ENCODE measurements at places on chromosomes 2 and 18.

DNA sequence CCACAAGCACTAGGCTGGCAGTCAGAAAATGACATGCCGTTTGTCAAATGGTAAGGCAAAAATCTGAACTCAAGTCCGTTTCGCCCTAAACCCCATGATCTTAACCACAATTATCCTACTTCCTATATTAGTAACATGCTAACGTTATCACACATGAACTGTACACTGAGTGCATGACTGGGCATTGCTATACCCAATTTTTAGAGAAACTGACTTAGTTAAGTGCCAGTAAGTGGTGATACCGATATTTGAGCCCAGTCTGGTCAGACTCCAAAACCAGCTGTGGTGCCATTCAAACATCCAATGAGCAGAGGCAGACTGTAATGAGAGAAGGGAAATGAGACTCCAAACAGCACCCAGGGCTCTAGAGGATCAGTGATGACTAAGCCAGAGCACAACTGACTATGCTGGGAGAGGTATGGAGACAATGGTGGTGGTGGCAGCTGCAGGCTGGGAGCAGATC lies 311.7 kb upstream of the PKDCC start:
- no peak for DNase-seq

GRCh38 chr2:75047992-75048625 lies 89.7 kb downstream of the POLE4 start:
- DNase-seq = no peak

GRCh38 chr2:101355401-101356054 lies 31.8 kb downstream of the CREG2 start:
- no peak for DNase-seq

- DNase-seq = no peak
These were observed 53.7 kb upstream of the PARD3B start for GRCh38 chr2:204491528-204491927.

DNA sequence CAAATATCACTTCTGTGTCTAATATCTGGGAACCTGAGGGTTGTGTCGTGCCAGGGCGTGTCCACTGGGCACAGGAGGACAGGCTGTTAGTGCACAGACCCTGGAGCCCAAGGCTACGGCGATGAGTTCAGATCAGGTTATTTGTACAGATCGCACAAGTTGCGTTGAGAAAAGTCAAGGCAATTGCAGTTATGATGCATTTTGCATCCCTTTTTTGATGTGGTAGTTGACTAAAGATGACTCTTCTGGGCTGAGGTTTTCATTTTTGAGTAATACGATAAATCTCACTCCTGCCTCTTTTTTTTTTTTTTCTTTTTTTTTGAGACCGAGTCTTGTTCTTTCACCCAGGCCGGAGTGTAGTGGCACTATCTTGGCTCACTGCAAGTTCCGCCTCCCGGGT lies 7.2 kb downstream of the RBFA start:
- DNase-seq = no peak

GRCh38 chr2:158676295-158676694 lies 118.8 kb upstream of the DAPL1 start:
- no peak for DNase-seq

- peak; percentile 96 for DNase-seq
These were observed 6.5 kb downstream of the PTMA start for GRCh38 chr2:231714639-231715498.

- peak; percentile 76 for DNase-seq
These were observed 627 bp downstream of the CDCA7 start for GRCh38 chr2:173355132-173355865.

- no peak for DNase-seq
These were observed 57.5 kb downstream of the ZRANB3 start for GRCh38 chr2:135473567-135473966.
